ENCODE measurements at places on chromosomes 7 and 10. TPM values are rescaled to one million over a fixed set of nuclear protein-coding genes. Genes with fewer than 3 reads are reported as not detected.

The CCL24 gene
- 11.1 TPM for polyA plus RNA-seq

The NANOS1 gene
- 0.09 TPM for polyA plus RNA-seq

The C10orf143 gene
- 15.6 TPM for polyA plus RNA-seq

The CLEC5A gene
- polyA plus RNA-seq = 0.27 TPM

The FAM24B gene
- 5.2 TPM for polyA plus RNA-seq

The CPN1 gene
- not detected for polyA plus RNA-seq

The HPSE2 gene
- polyA plus RNA-seq = 0.03 TPM

- peak; percentile 68 for DNase-seq
Observed at GRCh38 chr10:11661441-11661840, 50.0 kb upstream of the USP6NL start.

DNA sequence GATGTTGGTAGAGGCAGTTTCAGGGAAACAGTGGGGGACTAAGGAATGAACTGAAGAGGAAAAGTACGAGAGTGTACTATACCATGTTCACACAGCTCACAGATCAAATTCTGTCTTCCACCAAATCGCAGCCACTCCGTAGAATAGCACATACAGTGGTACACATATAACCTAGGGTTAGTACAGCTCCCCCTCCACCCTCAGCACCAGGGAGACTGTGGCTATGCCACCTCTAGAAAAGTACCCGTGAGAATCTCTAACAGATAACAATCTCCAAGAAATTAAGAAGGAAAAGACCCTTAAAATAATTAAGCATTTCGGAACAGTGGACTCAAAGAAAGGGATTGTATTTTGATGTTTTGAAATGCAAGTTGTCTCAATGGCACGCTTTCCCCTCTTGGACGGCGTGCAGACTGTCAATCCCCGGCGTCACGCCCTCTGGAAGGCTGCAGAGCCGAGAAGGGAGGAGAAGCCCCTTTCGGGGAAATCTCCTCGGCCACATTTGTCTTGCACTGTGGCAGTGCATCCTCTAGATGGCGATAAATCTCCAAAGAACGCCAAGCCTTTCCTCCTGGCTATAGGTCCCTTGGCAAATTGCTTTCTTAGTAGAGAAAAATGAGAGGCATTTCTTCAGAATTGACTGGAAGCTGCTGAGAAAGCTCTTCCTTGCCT, 345.0 kb downstream of the REEP3 start:
- no peak for DNase-seq

- peak; percentile 58 for DNase-seq
Observed at GRCh38 chr10:86658261-86658741, 4.0 kb downstream of the OPN4 start.

GRCh38 chr7:151122796-151123157, 36.5 kb downstream of the AGAP3 start:
- DNase-seq = no peak

- peak; percentile 82 for DNase-seq
Observed at GRCh38 chr7:76234931-76235441, 33.3 kb downstream of the SRRM3 start.

DNA sequence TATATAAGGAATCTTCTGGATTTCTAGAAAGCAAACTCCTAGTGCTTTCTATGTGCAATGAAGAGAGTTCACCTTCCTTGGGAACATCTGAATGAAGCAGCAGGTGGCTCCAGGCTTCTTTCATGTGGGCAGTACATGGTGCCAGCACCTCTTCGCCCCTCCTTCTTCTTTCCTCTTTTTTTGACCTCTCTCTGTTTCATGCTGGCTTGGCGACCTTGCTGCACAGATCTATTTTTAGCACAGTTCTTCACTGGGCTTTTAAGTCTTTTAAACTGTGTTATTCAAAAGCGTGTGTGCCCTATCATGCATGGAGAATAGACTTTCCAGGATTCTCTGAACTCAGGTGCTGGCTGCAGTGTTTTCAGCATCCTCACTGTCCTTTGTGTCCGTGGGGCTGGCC, 400.3 kb upstream of the PRKCQ start:
- no peak for DNase-seq

DNA sequence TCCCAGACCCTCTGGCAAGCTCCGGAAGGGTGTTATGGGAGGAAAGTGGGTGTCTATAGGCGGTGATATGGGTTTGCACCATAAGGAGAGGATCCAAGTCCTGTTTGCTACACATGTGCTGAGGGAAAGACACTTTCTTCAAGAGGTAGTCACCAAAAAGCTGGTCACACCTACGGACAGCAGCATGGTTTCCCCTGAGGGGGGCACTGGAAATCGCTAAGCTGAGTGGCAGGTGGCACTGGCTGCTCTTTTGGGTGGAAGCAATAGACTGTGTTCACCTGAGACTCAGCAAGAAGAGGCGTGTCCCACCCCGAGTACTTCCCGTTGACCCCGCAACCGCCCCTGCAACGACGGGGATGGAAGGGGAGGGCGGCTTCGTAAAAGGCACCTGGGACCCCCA, 1.8 kb upstream of the FOXI2 start:
- DNase-seq = no peak

- no peak for DNase-seq
Observed at GRCh38 chr7:95411036-95411435, 14.9 kb upstream of the PON3 start.

DNA sequence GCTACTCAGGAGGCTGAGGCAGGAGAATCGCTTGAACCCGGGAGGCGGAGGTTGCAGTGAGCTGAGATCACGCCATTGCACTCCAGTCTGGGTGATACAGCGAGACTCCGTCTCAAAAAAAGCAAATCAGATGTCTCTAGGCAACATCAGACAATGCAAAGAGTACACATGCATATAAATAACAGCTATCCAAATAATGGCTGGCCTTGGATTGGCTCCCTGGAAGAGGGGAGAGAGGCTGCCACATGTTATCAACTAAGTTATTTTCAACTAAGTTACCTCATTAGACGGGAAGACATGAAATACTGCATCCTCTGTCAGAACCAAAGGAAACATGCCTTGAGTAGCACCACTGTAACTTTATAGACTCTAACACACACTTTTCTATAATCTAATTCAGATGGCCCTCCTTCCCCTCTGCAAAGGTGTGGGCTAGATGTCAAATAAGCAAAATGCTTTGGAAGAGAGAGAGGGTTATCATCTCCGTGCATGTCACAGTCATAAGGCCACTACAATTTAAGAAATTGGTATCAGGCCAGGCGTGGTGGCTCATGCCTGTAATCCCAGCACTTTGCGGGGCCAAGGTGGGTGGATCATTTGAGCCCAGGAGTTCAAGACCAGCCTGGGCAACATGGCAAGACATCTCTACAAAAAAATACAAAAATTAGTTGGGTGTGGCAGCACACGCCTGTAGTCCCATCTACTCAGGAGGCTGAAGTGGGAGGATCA, 22.5 kb upstream of the SPOCK2 start:
- no peak for DNase-seq

- DNase-seq = no peak
Observed at GRCh38 chr7:150838965-150839650, 13.2 kb upstream of the AOC1 start.

DNA sequence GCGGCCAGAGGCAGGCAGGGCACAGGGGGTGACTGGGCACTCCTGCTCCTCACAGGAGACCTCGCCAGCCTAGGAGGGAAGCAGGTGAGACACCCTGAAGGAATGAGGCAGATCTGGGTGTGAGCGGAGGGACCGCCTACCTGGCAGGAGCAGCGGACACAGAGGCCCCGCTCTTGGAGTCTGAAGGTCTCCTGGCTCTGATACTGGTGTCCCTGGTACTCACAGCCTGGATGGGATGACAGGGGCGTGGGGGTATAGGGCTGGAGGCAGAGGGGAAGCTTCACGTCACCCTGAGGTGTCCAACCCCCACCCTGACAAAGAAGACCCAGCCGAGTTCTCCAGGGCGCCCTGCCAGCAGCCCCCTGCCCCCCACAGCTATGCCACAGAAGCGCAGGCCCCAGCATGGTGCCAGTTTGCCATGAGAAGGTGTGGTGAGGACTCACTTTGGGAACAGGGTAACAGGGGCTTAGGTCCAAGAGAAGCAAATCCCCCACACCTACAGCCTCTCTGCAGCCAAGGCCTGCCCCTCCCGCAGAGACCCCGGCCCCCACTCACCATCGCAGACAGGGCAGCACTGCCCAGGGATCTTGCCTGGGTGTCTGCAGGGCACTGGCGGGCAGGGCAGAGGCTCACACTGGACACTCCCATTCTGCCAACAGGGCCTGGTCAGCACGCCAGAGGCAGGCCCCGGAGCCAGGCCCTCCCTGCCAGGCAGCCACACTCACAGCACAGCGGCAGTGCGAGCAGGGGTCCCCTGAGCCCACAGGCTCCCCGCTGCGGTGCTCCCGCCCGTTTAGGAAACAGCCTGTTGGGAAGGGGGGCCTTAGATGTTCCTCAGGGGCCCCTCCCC, 17.0 kb downstream of the KCP start:
- DNase-seq = peak; percentile 59

GRCh38 chr7:94088560-94088959, 84.4 kb upstream of the BET1 start:
- no peak for DNase-seq

DNA sequence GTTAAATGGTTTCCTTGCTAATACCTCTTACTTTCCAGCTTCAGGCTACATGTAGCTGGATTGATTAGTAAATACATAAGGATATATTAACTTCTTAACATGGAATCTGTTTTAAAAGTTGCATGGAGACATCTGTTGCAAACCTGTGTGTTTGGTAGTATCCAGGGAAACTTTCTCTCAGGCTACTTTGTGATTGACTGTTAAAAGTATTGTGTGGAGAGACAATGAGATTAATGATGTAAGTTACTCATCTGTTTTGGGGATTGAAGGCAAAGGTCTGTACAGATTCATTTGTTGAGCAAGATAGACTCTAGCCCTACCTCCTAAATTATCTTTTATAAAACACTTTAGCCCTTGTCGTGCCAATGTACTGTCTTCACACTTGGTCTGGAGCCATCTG, 6.6 kb downstream of the CREB5 start:
- DNase-seq = no peak

DNA sequence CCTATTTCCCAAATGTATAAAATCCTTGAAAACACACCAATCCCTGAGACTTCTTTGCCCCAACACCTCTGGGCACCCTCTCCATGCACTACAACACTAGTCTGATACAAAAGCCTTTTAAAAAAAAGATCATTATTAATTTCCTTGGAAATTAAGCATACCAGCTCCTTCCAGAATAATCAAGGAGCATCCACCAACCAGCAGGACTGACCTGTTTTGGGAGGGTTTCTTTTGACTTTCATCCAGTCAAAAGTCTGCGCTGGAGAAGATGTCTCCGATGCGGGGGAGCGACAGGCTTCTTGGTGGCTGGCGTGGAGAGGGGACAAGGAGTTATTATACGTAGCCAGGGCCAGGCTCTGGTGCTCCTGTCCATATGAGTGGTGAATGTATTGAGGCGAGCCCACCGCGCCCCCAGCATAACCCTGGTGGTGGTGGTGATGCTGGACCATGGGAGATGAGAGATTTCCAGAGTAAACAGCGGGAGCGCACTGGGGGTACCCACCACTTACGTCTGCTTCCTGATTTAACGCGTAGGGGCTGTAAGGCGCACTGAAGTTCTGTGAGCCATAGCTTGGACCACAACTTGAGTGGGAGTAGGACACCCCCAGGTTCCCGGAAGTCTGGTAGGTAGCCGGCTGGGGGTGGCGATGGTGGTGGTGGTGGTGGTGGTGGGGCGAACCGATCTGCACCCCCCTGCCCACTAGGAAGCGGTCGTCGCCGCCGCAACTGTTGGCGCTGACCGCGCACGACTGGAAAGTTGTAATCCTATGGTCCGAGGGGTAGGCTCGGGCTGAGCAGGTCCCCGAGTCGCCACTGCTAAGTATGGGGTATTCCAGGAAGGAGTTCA, 527 bp downstream of the HOXA1 start:
- DNase-seq = no peak

DNA sequence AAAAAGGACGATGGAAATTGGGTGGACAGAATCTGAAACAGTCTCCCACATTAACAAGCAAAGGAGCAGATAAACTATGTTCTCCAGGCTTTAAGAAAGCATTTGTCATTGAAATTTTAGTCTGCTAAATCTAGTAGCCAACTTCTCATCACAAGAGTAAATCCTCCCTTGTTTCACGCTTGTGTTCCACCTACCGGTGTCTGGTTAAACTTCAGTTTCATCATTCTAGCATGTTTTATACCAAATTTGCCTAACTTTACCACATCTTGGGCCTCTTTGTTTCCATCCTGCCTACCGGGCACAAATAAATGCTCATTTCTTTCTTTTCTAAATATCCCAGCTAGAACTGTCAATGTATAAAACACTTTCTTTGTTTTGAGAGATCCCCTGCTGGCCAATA, 5.8 kb downstream of the LIPA start:
- no peak for DNase-seq

GRCh38 chr7:98621573-98622482, 4.7 kb downstream of the NPTX2 start:
- DNase-seq = no peak

DNA sequence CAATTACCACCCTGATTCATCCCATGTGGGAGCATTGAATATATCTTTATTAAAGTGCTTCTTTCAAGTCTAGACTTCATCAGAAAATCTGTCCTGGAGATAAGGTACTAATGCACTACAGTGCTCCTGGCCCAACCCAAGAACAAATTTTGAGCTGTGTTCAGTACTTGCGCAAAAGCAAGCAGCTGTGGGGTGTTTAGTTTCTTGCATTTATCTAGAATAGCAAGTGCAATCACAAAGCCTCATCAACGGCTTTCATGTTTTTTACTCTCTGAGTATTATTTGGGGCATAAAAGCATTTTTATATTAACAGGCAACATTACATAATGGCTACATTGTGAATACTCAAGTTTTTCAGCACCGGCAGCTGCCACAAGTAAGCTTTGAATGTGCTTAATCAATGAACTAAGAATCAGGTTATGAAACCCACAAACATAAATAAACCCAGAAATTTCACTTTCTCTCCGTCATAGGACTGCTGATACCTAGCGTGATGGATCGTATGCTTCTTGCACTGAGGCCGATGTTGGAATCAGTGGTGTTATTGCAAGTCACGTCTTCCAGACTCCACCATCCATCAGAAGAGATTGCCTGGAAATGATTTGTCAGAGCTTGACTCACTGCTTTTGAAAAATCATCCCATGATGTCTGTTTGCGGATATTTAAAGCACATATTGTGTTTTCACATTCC, 113.1 kb downstream of the CTTNBP2 start:
- DNase-seq = no peak

DNA sequence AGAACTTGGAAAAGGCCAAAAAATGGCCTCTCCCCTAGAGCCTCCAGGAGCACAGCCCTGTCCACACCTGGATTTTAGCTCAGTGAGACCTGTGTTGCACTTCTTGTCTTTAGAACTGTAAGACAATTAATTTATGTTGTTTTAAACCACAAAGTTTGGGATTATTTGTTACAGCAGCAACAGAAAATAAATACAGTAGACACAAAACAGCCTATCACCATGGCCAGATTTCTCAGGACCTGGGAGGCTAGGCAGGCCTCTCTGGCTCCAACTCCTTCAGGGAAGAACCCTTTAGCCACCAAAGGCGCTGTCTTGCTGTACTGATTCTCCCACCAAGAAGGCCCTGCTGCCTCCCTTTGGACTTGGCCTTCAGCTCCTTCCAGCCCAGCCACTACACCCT, 54.1 kb upstream of the PSAP start:
- peak; percentile 55 for DNase-seq

GRCh38 chr10:43452356-43452914, 15.5 kb downstream of the ZNF487 start:
- no peak for DNase-seq

All from spleen (tissue), 13 donors.